Stimulated activated CD4-positive, alpha-beta T cell treated with anti-CD3 and anti-CD28 coated beads, Interleukin-4, amount 100 ng/mL, for 48 hours (primary cell): ENCODE measurements at places on chromosomes 1 and 21.
A peak's percentile ranks its signal among the peaks of the same experiment; 100 is the strongest.

DNA sequence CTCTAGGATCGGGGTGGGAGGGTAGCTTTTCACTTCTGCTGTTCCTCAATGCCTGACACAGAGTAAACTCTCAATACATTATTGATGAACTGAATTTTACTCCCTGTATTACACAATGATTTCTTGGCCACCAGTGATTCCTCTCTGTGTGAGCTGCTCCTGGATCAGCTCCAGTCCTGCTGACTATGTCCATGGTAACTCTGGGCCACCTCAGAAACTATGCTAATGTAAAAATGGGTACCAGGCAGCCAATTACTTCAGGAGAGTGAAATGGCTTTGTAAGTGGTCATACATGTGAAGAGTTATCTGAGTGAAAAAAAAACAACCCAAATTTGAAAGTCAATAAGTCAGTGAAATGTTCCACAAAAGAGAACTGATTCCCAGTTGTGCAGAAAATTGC is 311.0 kb downstream of the KCNH1 start:
- DNase-seq, result no peak

DNA sequence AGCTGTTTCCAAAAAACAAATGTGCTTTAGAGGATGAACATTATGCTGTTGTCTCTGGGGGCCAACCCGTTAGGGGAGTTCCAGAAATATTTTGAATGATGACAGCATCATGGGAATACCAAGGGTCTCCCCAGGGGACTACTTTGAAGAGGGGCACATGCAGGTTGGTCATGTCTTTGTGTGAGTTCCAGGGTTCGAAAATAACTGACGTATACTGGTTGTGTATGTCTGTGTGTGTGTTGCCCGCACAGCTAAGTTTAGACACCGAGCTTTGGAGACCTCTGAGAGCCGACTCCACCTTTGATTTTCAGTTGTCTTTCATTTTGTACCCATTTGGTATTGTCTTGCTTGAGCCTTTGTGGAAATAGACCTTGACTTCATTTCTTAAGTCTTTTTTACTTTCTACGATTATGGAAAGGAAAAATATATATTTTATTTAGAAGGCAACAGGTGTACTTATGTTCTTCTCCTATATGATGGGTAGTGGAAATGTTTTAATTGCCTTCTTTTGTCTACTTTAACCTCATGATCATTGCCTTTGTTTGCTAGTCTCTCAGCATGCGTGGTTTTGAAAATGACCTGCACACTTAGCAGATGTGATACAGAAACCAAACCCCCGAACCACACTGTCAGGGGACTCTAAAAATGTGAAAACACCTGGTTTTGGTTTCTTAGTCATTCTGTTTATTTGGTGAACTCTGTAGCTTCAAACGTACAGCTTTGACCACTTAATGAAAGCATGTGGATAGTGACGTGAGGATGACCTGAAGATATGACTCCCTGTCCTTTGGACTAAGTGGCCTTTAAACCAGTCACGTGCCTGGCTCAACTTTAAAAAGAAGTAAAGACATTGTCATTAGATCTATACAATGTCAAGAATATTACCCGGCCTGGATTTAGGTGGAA is 56.5 kb downstream of the GALNT2 start:
- no peak for DNase-seq

DNA sequence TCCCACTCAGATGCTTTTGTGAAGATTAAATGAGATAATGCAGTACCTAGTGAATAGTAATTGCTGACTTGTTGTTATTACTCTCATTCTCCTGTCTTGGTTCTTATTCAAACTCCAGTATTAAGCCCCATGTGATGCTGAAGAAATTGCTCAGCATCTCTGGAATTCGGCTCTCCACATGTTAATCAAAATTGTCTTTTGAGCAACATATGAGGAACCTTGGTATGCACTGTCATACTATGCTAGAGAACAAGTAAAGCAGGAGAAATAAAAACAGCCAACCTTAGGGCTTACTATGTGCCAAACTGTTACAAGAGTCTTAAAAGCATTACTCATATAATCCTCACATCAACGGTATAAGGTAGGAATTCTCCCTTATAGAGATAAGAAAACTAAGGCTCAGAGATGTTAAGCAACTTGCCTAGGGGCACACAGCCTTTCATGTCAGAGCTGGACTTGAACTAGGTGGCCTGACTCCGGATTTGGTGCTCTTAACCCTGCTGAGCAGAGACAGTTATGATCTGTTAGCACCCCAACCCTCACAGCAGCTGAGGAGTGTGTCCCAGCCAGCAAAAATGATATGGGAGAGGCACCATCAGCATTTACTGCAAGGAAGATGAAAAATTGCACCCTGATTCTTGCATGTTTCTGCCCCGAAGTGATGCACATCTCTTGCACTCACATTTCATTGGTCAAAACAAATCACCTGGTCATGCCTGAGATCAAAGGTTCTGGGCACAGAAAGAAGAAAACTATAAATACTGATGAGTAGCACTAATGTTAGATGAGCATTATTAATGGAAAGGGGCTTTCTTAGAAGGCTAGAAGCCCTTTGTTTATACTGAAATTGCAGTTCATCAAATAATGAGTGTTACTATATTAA is 102.3 kb downstream of the OMA1 start:
- DNase-seq, result no peak

- no peak for DNase-seq
Observed at GRCh38 chr1:24379733-24380315, 33.8 kb downstream of the STPG1 start.

- no peak for DNase-seq
Observed at GRCh38 chr1:214551436-214552173, at the start of gene PTPN14. Gene PTPN14 (minus strand): TSS chr1:214551602. CDS start chr1:214464803, 86,799 bp downstream.

- DNase-seq, result no peak
Observed at GRCh38 chr1:152024223-152024622, 12.6 kb downstream of the S100A11 start.

- DNase-seq, result no peak
Observed at GRCh38 chr1:201011616-201012015, 11.9 kb downstream of the KIF21B start.

DNA sequence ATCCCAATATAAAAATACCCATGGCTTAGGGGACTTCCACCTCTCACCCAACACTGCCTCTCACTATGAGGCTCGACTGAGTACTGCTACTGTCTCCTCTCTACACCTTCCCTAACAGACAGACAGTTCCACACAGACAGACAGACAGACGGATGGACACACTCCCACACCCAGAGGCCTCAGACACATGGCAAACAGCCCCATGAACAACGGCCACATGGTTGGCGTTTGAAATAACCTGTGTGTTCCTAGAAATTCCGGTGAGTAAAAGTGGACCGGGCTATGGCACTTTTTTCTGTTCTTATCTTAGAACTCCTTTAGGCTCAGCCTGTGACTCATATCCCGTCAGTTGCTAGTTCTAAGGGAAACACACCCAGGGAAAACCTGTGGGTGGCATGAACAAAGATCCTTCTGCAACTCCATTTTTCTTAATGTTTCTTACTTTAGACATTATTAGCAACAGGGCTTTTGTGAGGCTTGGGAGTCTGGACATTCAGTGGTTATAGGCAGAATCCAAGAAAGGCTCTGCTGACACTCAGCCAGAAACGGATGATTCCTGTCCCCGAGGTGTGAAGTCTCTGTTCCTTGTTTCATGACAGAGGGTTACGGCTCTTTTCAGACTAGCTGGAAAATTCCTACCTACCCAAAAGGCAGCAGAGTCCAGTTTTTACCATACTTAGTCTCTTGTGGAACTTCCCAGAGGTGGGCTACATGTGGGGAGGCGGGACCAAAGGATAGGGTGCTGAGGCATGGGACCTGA is 90.5 kb upstream of the TLR5 start:
- DNase-seq, result peak; percentile 8

- DNase-seq, result no peak
Observed at GRCh38 chr1:35748326-35748725, 21.5 kb downstream of the CLSPN start.

DNA sequence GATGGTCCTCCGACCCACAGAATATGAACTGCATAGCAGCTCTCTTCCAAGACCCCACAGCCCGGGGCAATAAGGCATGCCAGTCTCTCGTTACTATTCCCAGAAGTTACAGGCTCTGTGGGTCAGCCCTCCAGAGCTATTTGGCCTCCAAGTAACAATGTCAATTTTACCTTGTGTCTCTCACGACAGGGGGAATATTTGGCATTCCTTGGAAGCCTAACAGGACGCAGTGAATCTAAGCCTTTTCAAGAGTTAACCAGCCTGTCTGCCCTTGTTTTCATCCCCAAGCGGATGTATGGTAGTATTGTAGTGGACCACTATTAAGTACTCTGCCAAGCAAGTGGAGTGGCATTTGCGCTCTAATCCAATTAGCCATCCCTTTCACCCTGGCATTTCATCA is 24.4 kb upstream of the GNG4 start:
- no peak for DNase-seq

- no peak for DNase-seq
Observed at GRCh38 chr1:29825941-29826415, 589.7 kb downstream of the PTPRU start.

- no peak for DNase-seq
Observed at GRCh38 chr1:22791831-22792347, 81.2 kb downstream of the EPHB2 start.

- no peak for DNase-seq
Observed at GRCh38 chr1:63653976-63654375, 60.8 kb downstream of the PGM1 start.

- no peak for DNase-seq
Observed at GRCh38 chr21:28160378-28160777, 832.3 kb downstream of the LTN1 start.

GRCh38 chr21:39016740-39017315 is 166.4 kb downstream of the PSMG1 start:
- DNase-seq, result no peak
